Stimulated activated CD4-positive, alpha-beta T cell treated with anti-CD3 and anti-CD28 coated beads, Interleukin-1b, Interleukin-23, amount 100 ng/mL, for 4 hours (primary cell): ENCODE measurements at places on chromosomes 7 and 10.

DNA sequence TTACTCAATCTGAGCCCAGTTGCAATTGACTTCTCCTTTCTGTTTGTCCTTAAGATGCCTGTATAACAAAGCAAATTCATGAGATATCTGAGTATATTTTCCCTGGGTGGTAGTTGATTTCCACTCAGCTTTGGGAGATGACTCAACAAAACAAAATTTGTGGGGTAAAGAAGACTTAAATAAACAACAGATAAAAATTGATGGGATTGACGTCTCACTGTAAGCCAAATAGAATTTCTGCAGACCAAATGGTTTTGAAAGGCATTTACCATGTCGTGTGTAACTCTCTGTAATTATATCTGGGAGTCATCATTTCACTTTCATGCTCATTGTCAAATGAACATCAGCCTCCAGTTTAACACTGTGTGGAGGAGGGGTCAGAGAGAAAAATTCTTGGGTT is 255.4 kb upstream of the MYO3A start:
- no peak for DNase-seq

DNA sequence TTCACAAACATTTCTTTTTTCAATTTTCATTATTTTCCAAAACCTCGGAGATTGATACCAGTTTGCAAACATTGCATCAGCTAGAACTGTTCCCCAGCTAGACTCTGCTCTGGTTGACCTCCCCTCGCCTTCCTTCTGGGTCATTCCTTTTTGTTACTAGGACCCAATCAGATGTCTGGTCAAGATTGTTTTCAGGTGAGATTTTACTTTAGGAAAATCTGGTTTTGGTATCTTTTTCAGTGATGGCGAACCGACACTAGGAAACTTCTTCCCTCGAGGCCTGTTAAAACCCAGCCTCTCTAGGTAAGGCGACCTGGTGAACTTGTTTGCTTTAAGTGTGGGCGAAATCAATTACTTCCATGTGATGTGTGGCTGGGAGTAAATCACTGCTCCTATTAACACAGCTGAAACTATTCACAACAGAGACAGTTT is 8.4 kb downstream of the PROSER2 start:
- no peak for DNase-seq

DNA sequence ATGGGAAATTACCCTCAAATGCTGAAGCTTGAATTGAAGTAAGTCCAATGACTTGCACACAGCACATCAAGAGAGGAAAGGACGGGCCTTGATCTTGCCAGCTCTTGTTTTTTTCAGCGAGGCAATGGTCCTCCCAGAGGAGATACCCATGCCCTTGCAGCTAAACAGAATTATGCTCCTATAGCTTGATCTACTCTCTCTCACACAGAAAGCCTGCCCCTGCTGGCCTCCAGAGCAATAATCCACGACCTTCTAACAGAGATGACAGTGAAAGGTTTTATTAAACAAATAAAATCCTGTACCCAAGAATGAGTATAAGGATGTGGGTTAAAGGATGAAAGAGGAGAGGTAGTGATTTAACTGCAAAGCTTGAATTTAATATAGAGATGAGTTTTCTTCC is 268.0 kb downstream of the ADRA2A start:
- no peak for DNase-seq

DNA sequence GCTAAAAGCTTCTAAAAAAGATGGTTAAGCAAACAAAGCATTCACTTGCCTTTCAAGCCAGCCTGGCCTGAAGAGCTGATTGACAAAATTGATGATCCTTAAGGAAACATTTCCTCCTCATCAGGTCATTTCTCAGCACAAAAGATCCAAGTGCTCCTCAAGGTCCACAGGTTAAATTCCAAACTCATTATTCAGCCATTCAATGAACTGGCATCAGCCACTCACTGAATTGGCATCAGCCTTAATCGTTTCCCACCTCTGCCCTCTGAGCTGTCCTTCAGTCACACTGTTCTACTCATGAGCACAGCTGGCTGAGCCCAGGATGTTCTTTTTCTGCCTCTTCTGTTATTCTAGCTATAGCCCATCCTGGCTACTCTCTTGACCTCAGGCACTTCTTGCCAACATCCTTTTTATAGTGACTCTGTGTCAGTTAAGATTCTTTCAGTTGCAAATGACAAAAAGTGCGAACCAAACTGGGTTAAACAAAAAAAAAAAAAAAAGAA is 147.5 kb downstream of the RAB11FIP2 start:
- no peak for DNase-seq

- DNase-seq, result no peak
These were observed 2.6 kb downstream of the CLDN4 start for GRCh38 chr7:73833251-73833919.

DNA sequence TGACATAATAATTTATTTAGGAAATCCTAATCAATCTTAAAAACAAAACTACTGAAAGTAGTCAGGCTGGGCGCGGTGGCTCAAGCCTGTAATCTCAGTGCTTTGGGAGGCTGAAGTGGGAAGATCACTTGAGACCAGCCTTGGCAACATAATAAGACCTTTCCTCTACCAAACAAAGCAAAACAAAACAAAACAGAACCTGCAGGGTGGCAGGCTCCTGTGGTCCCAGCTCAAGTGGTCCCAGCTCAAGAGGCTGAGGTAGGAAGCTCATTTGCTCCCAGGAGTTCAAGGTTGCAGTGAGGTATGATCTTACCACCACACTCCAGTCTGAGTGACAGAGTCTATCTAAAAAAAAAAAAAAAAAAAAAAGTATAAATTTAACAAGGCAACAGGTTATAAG is 748.0 kb downstream of the CNTNAP2 start:
- no peak for DNase-seq

DNA sequence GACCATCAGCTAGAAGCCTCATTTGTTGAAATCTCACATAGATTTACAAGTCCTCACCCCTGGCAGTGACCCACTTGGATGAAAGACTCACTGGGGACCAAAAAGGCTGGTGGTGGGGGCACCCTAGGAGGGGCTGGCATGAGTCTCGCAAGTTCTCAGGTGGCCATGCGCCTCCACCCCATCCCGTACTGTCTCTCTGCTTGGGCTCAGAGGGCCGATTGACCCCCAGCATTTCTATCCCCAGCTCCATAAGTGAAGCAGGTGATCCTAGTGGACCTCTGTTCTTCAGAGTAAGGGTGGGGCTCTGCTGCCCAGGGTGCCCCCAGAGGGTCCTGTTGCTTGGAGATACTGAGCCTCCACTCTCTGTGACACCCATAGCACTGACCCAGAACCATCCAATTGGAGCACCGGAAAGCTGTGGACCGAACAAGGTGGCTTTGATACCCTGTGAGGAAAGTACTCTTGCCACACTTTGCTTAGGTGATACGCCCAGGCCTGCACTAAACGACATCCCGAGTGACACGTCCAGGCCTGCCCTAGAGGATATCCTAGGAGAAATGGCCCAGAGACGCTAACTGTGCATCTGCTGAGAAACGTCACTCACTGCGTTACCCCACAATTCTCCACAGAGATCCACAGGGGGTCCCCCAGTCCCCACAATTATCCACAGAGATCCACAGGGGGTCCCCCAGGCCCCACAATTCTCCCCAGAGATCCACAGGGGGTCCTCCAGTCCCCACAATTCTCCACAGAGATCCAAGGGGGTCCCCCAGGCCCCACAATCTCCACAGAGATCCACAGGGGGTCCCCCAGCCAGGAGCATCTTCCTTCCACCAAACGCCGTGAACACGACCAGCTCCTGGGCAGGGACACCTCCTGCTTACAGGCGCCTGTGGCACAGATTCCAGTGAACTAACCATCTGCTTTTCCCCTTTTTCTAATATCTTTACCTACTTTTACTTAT is 262.9 kb downstream of the PTPRN2 start:
- DNase-seq, result no peak

- DNase-seq, result no peak
These were observed 628.7 kb downstream of the TYW1 start for GRCh38 chr7:67625257-67625737.

GRCh38 chr10:78335691-78336401 is 302.2 kb downstream of the RPS24 start:
- DNase-seq, result no peak

- no peak for DNase-seq
These were observed 46.7 kb downstream of the BMPR1A start for GRCh38 chr10:86803156-86803555.
